ENCODE measurements at places on chromosomes 5 and 9.
A peak's percentile ranks its signal among the peaks of the same experiment; 100 is the strongest.

DNA sequence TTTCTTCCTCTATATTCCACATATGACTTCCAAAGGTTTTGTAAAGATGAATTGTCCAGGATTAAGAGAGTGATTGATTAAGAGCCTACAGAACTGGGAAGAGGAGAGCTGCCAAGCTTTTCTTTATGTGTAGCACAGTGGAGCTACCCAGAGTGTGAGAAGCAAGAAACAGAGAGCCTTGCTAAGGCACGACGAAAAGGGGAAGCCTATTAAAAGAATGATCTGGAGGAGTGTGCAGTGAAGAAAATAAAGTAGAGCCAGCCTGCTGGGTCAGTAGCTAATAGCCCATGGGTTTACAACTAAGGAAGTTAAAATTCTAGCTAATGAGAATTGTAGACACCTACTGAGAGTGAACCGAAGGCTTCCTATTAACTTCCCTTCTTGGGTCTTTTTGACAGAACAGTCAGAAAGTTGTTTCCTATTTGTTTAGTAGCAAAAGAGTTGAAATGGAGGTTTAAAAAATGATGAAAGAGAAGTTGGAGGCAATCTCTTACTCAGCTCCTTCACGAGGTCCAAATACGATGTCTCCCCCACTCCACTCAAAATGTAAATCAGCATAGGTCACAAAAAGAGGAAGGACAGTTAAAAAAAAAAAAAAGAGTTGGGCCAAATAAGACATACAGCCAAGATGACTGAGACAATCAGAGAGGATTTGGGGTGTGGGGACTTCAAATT lies 957 bp upstream of the PRR16 start:
- DNase-seq: peak; percentile 29

GRCh38 chr9:18149471-18150011 lies 324.4 kb upstream of the ADAMTSL1 start:
- no peak for DNase-seq

GRCh38 chr5:42361315-42361688 lies 61.9 kb upstream of the GHR start:
- DNase-seq: no peak

DNA sequence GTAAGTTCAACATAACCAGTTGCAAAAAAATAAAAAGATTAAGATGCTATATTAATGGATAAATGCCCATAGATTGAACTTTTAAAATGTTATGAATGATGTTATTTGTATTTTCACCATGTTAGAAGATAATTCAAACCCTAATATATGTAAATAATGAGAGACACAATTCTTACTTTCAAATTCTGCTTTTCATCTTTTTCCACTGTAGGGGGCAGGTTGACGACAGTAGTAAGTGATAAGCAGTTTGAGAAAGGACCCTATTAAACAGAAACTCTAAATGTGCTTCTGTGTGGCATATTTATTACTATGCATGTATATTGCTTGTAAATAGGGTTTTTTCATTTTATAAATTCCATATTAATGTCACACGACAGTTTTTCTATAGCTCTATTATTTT lies 591.1 kb downstream of the SEMA5A start:
- DNase-seq: peak; percentile 32

DNA sequence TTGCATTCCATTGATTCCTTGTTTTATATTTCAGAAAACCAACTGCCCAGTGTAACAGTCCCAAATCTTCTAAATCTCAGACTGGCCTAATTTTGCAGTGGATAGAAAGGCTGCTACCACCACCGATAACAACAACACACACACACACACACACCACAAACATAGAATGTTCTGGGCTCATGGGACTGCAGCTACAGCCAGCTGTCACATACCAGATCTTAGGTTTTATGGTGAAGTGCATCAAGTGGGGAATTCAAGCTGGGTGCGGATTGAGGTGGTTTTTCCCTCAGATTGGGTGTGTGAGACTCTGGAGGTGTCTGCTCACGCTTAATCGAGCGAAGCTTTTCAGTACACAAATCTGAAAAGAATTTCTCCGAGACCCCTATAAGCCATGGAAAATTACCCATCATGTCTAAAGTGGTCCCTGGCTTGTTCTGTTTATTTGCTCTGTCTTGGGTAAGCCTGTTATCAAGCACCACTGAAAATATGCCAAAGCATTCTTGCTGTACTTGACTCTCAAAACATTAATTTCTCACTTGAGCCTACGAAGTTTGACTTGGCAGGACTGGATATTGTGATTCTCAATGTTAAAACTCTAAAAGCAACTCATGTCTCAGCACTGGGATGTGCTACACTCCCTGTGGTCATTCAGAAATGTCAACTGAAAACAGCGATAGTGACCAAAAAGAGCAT lies 71.1 kb downstream of the ALDH7A1 start:
- DNase-seq: no peak

- DNase-seq: no peak
Measured at GRCh38 chr9:16254674-16255073, 615.8 kb downstream of the BNC2 start.

DNA sequence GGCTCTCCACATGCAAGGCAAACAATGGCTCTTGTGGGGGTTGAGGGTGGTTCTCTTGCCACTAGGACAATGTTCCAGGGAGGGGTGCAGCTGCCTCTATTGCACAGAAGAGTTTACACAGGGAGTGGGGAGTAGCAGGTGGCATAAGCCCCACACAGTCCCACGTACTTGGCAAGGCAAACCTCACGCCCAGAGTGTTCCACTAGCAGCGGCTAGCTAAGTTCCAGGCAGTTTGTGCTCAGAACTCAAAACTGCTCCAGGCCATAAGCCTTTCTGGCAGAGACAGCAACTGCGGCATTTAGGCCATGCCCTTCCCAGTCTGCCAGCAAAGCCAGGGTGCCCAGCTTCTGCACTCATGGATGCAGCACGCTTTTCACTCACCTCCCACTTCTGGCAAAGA lies 29.0 kb upstream of the BTNL3 start:
- DNase-seq: no peak

- peak; percentile 63 for DNase-seq
Measured at GRCh38 chr5:62653001-62653863, 74.6 kb downstream of the LRRC70 start.

All from Kasumi-1 (cell line).